ENCODE measurements at places on chromosomes 5 and 9.

GRCh38 chr9:116572095-116572748 is 114.9 kb upstream of the TRIM32 start:
- no peak for DNase-seq

- no peak for DNase-seq
Observed at GRCh38 chr5:141954194-141954593, 3.8 kb downstream of the PCDH12 start.

DNA sequence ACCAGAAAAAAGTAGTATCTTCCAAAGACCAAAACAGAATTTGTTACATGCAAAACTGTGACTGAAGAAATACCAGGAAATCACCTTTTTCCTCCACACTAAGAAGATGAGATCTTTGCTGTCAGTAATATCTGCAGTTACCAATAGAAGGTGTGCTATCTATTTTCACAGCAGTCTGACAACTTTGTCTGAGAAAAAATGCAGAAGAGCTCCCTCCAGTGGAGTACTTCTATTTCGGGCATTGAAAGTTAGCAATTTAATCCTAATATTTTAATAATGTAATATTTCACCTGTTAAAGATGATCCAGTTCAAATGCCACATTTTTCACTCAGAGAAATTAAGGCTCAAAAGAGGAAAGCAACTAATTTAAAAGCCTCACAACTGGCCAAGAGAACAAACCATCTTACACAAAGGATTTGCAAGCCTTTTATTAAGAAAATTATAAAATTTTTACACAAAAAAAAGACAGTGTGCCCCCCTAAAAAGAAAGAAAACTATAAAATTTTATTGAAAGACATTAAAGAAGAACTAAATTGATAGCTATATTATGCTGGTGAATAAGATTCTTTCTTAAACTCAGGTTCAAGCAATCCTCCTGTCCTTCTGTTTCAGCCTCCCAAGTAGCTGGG is 50.6 kb downstream of the DEPDC1B start:
- DNase-seq = no peak

GRCh38 chr5:9545136-9545991 is 511 bp downstream of the SEMA5A start:
- no peak for DNase-seq

GRCh38 chr5:73558950-73559349 is 6.5 kb downstream of the ANKRA2 start:
- no peak for DNase-seq

GRCh38 chr5:149188383-149188782 is 47.1 kb downstream of the ABLIM3 start:
- DNase-seq = no peak

DNA sequence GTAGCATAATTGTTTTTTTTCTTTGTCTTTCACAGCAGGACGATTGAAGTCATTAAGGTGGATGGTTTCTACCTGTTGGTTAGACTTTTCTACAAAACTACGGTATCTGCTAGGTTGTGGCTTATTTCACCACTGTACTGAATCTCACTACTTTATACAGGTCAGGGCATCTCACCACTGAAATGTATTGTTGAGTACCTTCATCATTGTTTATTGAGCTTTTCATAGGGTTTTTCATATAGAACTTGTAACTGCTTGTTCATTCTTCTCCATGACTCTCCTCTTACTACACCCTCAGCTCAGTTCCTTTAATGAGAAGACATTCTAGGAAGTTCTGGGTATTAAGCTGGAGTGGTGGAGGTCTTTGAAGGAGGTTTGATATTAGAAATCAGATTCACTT is 75.1 kb downstream of the PAM start:
- DNase-seq = no peak

- no peak for DNase-seq
Observed at GRCh38 chr5:122412966-122413365, 100.9 kb downstream of the SNCAIP start.

- no peak for DNase-seq
Observed at GRCh38 chr9:97475059-97475458, 26.4 kb upstream of the TMOD1 start.

DNA sequence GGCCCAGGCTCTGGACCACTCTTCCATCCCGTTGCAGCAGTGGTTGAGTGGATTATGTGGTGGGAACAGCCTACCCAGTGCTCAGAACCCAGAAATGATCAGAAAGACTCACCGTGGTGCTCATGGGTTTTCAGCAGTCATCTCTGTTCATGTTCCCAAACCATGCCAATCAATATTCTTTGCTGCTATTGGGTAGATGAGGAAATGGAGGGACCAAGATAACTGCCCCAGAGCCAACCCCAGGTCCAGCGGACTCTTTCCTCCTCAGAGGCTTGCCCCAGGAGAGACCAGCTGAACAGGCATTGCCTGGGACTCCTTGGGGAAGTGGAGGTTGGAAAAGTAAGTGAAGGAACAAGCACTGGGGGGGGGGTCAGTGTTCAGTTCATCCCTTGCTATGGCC is 38.1 kb downstream of the ALG2 start:
- DNase-seq = no peak

- DNase-seq = no peak
Observed at GRCh38 chr5:10460252-10460906, 18.7 kb downstream of the ROPN1L start.

- no peak for DNase-seq
Observed at GRCh38 chr5:45507178-45507577, 189.0 kb downstream of the HCN1 start.

DNA sequence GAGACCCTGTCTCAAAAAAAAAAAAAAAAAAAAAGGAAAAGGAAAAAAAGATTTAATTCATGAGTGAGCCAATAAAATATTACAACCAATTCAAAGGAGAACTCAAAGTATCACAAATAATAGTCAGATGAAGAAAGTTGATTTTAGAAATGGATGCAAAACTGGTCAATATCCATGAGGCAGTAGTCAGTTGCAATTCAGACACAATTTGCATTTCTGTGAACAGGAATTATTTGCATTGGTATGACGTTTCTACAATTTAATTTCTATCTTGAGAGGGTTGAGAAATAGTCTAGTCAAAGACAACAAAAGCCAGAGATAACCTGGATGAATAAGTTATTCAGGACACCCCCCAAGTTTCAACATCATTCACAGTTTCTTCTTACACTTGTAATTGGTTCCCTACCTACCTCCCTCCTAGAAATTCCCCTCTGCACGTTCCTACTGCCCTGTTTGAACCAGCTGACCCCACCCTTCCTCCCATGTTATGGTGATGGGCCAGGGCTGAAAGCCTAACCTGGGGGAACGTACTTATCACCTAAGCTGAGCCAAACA is 28.6 kb upstream of the CDKN2AIPNL start:
- no peak for DNase-seq

GRCh38 chr5:108361771-108362170 is 20.1 kb downstream of the FBXL17 start:
- no peak for DNase-seq

- no peak for DNase-seq
Observed at GRCh38 chr9:136576269-136576626, 30.4 kb upstream of the NOTCH1 start.

GRCh38 chr9:112341730-112342129 is 8.3 kb upstream of the PTBP3 start:
- DNase-seq = no peak

GRCh38 chr5:181039471-181039870 is 595 bp upstream of the BTNL9 start:
- DNase-seq = no peak

DNA sequence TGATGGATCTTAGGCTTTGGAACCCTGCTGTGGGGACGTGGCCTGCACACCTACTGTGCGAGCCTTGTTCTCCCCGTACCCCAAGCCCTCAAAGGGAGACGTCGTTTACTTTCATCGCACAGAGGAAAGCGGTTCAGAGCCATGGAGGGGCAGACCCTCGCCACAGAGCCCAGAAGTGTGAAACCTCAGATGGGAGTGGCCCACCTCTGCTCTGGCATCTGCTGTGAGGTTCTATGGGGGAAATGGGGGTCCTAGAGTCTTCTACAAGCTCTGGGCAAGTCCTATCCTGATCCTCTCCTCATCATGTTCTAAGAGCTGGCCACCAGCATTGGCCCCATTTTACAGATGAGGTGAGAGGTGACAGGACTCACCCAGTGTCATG is 3.7 kb upstream of the RNF44 start:
- DNase-seq = no peak

DNA sequence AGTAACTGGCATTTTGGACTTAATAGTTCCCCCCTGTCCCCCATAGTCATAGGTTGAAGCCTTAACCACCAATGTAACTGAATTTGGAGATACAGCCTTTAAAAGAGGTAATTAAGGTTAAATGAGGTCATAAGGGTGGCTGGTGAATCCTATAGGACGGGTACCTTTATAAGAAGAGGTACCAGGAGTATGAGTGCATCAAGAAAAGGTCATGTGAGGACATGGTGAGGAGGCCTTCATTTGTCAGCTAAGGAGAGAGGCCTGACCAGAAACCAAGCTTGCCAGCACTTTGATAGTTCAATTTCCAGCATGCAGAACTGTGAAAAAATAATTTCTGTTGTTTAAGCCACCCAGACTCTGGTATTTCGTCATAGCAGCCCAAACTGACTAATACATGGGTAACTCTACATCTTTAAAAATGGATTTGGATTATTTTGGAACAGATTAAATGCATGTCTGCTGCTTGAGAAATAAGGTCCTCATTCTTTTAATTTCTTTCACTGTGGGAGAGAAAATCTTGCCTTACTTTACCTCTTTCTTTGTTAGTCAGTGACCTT is 9.7 kb downstream of the RASA1 start:
- no peak for DNase-seq

DNA sequence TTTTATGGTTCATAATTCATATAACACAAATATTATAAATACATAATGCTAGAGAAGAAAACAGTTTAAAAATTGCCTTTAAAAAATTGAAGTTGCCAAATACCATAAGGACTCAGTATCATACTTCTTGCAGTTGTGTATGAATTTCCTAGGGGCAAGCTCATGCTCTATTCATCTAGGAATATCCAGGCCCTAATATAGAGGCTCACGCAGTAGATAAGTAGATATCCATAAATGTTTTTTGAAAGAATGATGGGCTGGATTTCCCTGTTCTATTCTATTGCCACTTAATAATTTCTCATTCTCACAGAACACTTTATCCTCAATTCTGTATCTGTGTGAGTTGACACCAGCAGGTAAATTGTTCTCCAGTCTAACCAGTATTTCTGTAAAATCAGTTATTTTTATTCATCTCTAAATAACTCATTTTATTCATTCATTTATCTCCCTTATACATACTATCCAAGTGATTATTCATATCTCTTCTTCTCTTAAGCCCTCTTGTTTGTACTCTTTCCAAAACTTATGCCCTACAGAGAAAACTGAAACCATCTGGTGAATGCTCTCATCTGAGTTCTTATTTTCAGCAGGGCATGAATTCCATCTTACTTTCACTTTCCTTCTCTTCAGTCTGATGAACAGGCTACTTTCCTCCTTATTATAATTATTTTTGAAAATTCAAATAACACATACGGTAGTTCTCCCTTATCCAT is 97.1 kb downstream of the SLC44A1 start:
- no peak for DNase-seq

- no peak for DNase-seq
Observed at GRCh38 chr9:96293498-96294158, 8.3 kb downstream of the HSD17B3 start.

DNA sequence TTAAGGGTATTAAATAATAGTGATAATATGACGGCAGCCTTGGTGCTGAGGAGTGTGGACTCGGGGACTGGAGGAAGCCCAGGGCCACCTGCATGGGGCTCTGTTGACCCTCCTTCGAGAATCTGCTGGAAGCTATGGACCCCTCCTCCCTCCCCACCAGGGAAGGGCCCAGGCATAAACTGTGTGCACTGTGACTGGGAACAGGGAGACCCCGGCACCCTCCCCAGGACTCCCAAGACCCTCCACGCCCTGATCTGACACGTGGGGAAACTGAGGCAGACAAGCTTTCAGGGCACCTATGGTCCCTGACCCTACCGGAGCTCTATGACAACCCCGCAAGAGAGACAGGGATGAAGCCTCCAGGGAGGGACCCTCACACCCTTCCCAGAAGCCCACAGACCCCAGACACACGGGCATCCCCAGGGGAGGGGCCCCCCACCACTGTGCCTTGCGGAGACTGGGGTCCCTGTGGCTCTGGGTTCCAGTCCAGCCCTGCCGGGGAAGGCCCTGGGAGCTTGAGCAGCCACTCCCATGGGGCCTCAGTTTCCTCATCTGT is 6.5 kb upstream of the EGFL7 start:
- DNase-seq = no peak

Data from activated T-helper 1 cell treated with Interleukin-2 at 50 U/mL for 16 hours (primary cell).